Hindlimb muscle (tissue), 1 donor: ENCODE measurements at places on chromosomes 6 and 20.

DNA sequence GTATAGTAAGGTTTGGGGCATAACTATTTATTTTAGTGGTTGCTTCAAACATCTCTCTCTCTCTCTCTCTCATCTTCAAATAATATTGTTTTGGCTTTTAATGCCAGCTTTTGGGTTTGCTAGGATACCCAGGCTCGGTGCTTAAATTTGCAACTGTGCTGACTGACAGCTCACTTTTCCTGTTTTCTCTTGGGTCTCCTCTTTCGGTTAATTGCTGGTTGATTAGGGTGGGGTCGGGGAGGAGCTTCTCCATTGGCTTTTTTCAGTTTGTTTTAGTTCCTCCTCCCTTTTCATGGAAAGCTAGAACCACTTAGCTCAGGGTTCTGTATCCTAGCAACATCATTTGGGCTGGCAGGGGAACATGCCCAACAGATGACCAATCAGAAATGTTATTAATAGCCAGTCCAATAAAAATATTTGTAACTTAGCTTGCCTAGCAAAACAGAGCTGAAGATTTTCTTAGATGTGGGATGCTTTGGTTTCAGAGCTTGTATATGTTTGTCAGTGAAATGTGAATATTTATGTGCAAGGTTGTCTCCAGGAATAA is 11.3 kb downstream of the TFAP2B start:
- no peak for DNase-seq

- no peak for DNase-seq
Observed at GRCh38 chr6:89944826-89945407, 50.6 kb downstream of the GJA10 start.

- no peak for DNase-seq
Observed at GRCh38 chr6:131654326-131654725, 17.2 kb downstream of the ENPP3 start.

GRCh38 chr6:169186496-169187169 is 67.0 kb downstream of the THBS2 start:
- no peak for DNase-seq

DNA sequence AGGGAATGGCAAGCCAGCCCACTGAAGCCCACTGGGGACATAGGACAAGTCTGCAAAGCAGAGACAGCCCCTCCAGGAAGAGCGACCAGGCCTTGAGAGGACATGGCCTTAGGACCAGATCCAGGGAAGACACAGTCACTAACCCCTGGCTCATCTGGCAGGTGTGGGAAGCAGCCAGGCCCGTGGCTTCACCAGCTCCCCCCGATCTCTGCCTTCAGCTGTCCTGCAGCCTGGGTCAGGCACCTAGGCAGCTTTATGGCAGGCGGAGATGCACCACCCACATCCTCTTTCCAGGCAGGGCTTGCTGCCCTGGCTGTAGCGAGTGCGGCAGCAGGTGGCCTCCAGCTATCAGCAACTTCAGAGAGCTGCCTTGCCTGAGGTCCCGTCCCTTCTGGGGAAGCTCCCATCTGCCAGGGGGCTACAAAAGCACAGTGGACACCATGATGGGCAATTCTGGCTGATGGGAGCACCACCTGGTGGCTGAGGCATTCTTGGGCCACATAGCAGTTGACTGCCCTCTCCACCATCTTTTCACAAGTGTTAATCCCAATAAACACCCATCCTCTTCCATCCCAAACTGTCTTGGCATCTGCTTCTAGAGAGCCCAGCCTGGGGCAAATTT is 85.8 kb downstream of the DZANK1 start:
- no peak for DNase-seq

DNA sequence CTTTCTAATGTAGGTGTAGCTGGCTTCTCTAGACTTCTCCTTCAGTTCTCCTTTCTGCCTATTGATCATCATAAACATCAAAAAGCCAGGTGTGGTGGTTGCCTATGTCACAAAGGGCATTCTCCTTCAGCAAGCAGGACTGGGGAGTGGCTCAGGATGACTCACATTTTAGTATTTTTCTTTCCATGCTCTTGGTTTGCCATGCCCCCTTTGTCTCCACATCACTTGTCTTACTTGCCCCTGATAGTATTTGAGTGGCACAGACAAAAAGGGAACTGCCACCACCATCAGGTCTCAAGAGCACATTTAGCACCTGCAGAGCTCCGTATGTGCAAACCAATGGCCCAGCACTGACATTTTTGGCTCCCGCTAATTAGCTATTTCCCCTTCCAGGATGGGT is 698.8 kb downstream of the DHX35 start:
- no peak for DNase-seq

GRCh38 chr6:144606083-144606482 is 320.9 kb downstream of the UTRN start:
- no peak for DNase-seq

DNA sequence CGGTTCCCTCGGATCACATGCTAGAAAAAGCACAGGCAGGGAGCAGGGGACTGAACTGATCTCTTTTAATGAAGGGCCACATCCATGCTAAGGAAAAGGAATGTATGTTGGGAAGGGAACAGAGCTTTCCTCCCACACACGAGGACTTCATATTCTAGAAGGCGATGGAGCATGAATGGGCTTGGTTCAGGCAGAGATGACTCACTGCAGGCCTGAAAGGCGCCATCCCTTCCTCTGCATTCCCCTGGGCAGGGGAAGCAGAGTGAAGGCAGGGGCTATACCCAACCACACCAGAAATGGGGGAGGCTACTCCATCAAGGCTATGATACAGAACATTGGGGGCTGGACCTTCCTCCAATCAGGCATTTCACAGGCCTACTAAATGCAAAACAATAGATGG is 30.6 kb downstream of the ELMO2 start:
- DNase-seq, result no peak

DNA sequence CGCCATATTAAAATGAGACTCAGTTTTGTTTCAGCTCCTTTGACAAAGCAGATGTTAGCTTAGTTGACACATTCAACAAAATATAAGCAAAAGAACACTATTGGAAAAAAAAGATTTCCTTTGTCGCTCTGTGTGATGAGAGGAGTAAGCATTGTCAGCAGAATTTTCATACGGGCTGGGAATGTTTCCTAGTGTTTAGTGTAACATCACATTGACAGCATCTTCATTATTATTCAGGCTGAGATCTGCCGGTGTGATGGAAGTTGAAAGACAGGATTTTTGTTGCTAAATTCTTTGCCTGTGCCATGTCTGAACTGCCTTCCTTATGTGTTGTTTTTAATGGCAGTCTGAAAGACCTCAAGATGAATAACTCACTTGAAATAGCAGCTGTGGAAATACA is 49.1 kb downstream of the GRM1 start:
- no peak for DNase-seq

DNA sequence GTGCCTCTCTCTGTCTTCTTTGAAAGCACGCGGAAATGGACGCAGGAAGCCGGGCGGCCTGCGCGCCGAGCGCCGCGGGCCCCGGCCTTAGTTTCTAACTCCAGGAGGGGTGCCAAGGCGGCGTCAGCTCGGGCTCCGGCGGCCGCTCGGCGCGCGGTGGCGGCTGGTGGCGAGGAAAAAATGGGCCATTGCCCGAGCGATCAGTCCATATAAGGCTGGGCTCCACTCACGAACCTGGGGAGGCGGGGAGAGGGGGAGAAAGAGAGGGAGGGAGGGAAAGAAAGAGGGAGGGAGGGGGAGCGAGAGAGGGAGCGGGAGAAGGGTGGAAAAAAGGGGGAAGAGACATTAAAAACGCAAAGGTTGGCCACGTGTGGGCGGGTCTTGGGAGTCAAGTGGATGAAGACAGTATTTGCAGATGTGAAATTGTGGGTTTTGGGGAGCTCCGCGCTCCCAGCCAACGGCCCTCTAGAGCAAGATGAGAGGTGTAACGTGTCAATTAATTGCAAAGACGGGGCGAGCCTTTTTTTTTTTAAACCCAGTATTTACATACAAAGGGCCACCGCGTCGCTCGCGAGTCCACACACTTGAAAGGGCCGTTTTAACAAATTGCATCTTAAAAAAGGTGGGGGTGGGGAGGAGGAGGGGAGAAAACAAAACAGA is at the start of gene NKX2-2:
NKX2-2 (minus strand) TSS at position 184 of the 660 bp plus-strand sequence. CDS start 395 bp downstream, outside the sequence.
- DNase-seq, result no peak

GRCh38 chr20:4488407-4489339 is 233.0 kb upstream of the PRND start:
- DNase-seq, result no peak

DNA sequence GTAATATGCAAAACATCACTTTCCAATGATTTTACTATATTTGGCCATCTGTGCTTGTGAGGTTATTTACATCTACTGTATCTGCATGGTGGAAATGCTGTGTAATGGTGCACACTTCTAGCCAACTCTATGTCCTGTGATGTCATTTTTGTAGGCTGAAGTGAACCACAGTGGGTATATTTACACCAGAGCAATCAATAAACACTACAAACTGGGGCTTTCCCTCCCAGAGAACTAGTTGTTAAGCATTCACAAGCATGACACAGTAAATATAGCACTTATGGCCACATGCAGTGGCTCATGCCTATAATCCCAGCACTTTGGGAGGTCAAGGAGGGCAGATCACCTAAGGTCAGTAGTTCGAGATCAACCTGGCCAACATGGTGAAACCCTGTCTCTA is 4.9 kb downstream of the SLC22A2 start:
- DNase-seq, result no peak

DNA sequence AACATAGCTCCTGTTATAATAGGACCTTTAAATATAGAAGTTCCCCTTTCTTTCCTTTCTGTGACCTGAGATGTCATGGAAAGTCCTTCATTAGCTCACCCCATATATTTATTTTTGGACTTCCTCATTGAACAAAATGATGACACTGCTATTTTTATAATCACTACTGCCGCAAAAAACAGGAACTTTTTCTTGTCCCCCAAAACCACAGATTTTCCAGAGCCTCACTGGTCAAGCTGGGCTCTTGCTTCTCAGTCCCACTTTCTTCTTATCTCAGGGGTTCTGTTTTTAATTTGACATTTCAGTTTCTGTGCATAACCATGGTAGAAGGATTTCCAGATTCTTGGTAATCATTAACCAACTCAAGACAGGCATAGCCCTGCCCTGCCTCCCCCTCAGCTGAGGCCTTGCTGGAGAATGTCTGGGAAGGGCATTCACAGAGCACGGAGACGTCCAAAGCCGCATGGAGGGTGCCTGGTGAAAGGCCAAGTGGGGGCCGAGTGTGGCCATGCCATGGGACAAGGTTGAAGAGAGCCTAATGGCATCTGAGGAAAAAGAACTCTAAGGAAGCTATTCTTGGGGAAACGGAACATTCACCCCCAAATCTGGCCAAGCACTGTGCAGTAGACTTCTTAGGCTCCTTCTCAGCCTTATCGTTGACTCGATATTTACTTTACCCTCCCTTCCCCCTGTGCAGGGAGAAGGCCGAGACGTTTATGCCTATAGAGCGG is 73.7 kb downstream of the EDN1 start:
- peak; percentile 21 for DNase-seq

GRCh38 chr6:118661831-118662230 is 10.4 kb upstream of the CEP85L start:
- no peak for DNase-seq

DNA sequence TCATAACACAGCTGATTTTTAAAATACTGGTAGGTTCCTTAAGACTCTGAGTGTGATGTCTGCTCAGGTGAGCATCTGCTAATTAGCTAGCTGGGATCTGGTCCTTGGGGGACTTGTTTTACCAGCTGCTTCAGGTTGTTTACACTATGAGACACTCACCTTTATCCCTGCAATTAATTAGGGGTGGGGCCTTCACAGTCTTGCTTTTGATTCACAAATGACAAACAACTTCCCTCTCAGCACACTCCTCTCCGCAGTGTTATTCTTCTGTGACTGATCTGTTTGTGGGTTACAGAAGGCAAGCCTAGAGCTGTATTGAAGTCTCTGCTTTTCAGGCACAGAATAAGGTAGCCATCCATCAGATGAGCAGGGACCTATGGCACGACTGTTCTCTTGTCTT is 62.0 kb upstream of the CD83 start:
- no peak for DNase-seq

DNA sequence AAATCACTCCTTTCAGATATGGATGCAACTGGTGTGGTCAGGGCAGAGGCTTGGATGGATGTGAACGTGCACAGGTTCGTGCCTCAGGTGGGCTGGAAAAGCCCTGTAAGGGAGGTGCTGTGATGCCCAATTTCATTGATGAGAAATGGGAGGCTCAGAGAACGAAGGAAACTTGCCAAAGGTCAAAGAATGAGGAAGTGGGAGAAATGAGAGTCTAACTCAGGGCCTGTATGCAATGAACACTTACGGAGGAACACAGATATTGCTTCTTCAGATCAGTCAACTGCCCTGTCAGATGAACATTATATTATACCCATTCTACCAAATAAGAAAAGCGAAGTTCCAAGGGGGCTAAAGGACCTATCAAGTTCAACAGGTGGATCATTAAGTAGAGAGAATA is 134.7 kb downstream of the RCAN2 start:
- DNase-seq, result no peak

DNA sequence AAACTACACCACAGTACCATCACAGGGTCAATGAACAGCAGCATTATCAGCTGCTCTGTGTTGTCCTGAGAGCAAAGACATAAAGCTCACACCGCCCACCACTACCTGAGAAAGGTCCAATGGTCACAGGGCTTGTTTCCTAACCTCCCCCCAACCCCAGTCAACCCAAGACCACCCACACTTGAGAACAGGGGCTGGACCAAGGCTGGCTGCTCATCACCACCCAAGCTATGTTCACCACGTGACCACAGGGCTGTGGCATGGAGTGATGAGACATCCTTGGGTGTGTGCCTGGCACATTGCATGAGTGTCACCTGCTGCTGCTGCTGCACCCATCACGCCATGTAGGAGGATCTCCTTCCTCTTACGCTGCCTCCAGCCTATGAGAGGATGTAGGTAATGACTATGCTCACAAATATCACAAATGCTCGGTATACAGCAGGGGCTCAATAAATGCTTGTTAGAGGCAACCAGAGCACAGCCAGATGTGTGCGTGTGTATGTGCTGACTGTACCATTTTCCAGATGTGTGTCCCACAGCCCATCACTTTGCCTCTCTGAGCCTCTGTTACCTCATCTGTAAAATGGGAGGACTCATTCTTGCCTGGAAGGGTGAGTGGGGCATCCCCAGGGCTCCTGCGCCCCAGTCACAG is 23.3 kb upstream of the SIRPA start:
- no peak for DNase-seq

GRCh38 chr6:165186041-165186440 is 123.4 kb downstream of the C6orf118 start:
- DNase-seq, result no peak

- peak; percentile 84 for DNase-seq
Observed at GRCh38 chr6:27795697-27796494, 116.3 kb downstream of the OR2B2 start.

GRCh38 chr20:39112178-39112743 is 150.1 kb downstream of the DHX35 start:
- peak; percentile 42 for DNase-seq

DNA sequence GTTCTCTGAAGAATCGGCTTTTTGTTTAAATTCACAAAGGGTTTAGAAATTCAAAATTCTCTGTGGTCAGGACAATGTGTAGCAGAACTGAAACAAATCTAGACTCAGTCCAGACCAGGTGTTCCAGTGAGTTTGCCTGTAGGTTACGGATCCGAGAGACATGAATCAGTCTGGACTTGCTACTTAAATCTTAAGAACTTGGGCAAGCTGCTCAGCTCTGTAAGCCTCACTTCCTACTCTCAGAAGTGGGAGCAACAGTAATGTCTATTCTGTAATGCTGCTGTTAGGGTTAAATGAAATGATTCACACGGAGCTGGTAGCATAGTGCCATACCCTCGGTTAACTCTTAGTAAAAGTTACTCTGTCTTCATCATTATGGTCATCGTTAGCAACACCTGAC is 37.7 kb downstream of the HECA start:
- no peak for DNase-seq

- no peak for DNase-seq
Observed at GRCh38 chr6:47203266-47203937, 106.3 kb downstream of the TNFRSF21 start.

- DNase-seq, result peak; percentile 92
Observed at GRCh38 chr6:30646450-30647241, at the start of gene C6orf136. Gene C6orf136, plus strand, starts transcription at chr6:30647133. Its CDS starts 99 bp downstream, at chr6:30647232.

GRCh38 chr20:18981962-18982539 is 168.5 kb downstream of the SCP2D1 start:
- no peak for DNase-seq
